ENCODE measurements at places on chromosomes 2 and 18. TPM values are rescaled to one million over a fixed set of nuclear protein-coding genes. Genes with fewer than 3 reads are reported as not detected.

GRCh38 chr18:70709144-70709543 lies 420.3 kb downstream of the SOCS6 start:
- no peak overlapping the region for H3K4me3 ChIP-seq
- DNase-seq = no peak
- H3K36me3 ChIP-seq = no peaks in the 10 kb centered on the region
- no peaks in the 10 kb centered on the region for H3K4me1 ChIP-seq
- no peaks in the 10 kb centered on the region for H3K27me3 ChIP-seq

DNA sequence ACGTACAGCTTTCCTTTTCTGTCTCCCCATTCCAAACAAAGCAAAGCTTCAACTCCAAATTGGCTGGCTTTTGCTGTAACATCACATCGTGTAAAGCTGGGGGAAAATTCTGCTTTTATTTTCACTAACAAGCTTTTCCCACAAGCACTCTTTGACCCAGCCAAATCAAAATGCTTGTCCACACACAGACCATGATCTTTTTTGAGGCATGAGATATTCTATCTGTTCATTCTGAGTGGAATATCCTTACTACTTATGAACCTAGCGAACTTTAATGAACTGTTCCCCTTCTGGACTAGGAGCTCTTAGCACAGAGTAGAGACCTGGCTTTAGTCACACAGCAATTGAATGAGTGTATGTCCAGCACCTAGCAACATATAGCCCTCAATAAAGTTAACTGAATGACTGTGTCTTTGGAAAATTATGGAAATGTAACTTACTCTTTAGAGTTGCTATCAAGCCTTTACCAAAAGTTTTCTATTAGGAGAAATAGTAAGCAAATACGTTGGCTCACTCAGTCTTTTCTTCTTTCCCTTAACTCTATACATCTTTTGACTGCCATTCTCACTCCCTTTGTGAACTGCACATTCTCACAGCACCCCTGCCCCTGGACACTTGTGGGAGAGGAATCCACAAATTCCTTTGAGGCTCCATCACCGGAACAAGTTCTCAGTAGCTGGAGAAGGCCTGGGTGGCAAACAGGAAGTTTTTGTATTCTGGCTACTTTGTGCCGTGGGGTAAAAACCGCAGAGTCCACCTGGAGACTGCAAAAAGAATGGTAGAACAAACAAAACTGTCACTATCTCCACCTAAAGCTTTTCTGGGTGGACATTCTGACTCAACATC lies 1.3 kb upstream of the UBE2E3 start:
- no peaks in the 10 kb centered on the region for H3K27me3 ChIP-seq
- DNase-seq = peak; percentile 44
- H3K4me3 ChIP-seq = no peak overlapping the region

- DNase-seq = no peak
- no peak overlapping the region for H3K27ac ChIP-seq
- no peaks in the 10 kb centered on the region for H3K4me1 ChIP-seq
- H3K27me3 ChIP-seq = peaks cover 35% of the 10 kb centered on the region
- H3K4me3 ChIP-seq = no peak overlapping the region
Observed at GRCh38 chr2:23383100-23383499, 1.9 kb upstream of the KLHL29 start.

Gene COBLL1
- 83.8 TPM for total RNA-seq

Gene KLHL41
- 1.4 TPM for total RNA-seq
